Activated naive CD8-positive, alpha-beta T cell treated with anti-CD3 and anti-CD28 coated beads, Interleukin-2, amount 10 ng/mL, durations not matched to agents 7 days and 5 days (primary cell): ENCODE measurements at places on chromosomes 13 and 19.

- DNase-seq, result no peak
Observed at GRCh38 chr13:100461309-100462030, 127.1 kb downstream of the GGACT start.

GRCh38 chr13:71758828-71759227, 108.2 kb downstream of the DACH1 start:
- DNase-seq, result no peak

DNA sequence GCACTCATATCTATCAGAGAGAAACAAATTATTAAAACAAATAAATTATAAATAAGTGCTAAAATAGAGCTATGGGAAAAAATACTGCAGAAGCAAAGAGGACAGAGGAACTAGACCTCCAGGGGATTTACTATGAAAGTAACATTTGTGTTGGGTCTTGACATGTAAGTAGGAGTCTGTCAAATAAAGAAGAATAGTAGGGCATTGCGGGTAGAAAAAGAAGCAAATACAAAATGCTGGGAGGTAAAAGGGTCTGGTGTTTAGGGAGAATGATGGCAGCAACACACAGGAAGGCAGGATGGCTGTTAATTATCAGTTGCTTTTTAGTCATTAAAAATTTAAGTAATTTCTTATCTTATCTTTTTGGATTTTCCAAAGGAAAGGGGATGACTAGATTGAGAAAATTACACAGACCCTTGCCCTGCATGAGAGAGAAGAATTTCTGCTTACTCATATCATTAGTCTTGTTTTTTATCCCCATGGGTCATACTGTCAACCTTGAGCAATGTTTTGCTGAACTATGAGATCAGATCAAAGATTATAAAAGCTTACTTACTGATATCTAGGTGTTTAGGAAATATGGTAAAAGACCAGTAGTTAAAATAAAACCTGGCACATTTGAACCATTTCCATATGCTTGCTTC, 472.7 kb downstream of the DIAPH3 start:
- DNase-seq, result no peak

GRCh38 chr19:2798733-2799132, 13.4 kb downstream of the THOP1 start:
- no peak for DNase-seq

GRCh38 chr19:45355910-45356309, 14.5 kb downstream of the ERCC2 start:
- no peak for DNase-seq

GRCh38 chr13:35884211-35884760, 246.9 kb downstream of the DCLK1 start:
- no peak for DNase-seq
